ENCODE measurements at places on chromosomes 1 and 21.

- no peak for DNase-seq
Observed at GRCh38 chr1:110084227-110085078, 14.0 kb upstream of the ALX3 start.

DNA sequence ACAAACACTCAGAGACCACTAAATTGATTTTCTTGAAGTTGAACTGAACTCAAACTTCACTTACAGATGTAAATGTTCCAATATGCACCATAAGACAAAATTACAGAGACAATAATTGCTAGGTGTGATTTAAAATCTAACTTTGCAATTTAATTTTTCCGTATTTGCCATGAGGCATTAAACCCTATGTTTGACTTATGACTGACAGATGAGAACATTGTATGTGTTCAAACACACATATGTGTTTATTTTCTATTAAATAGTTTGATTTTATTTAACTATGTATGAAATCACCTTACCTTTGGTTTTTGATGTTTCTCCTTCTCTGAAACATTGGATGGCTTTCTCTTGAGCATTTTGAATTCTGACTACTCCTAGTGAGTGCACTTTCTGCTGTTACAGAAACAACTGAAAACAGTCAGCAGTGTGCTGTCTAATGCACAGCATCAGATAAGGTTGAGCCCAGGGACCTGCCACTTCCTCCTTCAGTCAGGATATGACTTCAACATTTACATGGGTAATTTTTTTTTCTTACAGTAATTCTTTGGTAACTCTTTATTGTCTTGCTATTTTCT, at the start of gene SAMSN1:
SAMSN1 (minus strand) TSS at position 410 of the 575 bp plus-strand sequence; CDS start at position 356, 54 bp downstream.
- DNase-seq, result peak; percentile 38

DNA sequence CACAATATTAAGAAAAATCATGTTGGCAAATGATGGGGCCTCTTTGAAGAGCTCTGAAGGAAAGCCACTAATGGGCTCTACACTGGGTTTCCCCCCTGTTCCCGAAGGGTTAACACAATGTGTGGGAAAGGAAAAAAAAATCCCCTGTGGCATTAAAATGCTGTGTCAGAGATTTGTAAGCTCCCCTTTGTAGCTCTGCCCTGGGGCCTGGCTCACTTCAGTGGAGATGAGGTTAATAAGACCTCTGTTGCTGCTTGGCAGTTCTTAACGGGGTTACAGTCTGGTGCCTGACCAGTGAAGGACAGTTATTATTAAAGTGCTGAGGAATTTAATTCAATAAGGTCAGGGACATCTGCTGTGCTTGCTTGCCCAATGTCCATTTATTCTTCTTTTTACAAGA, 129.7 kb upstream of the UBE2U start:
- DNase-seq, result no peak

DNA sequence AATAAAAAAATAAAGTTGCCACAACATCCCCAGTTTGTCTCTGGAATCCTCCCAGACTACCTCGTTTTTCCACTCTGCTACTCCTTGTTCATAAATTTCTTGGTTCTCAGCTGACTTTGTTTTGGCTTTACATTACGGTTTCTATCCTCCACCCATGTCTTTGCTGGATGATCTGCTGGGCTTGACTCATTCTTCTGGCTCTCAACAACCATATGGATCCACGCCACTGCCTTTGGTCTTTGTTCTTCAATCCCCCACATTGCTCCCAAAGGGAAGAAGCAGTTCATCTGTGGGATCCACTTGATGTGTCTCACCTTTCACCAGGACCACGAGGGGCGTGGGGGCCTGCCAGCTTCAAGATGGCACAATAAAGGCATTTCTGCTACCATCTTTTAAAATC, 67.1 kb upstream of the NBL1 start:
- DNase-seq, result no peak

- no peak for DNase-seq
Observed at GRCh38 chr1:72845381-72845780, 563.0 kb upstream of the NEGR1 start.

- DNase-seq, result no peak
Observed at GRCh38 chr1:38044221-38045215, 2.1 kb downstream of the POU3F1 start.

- no peak for DNase-seq
Observed at GRCh38 chr1:77639056-77639455, 43.4 kb downstream of the ZZZ3 start.

DNA sequence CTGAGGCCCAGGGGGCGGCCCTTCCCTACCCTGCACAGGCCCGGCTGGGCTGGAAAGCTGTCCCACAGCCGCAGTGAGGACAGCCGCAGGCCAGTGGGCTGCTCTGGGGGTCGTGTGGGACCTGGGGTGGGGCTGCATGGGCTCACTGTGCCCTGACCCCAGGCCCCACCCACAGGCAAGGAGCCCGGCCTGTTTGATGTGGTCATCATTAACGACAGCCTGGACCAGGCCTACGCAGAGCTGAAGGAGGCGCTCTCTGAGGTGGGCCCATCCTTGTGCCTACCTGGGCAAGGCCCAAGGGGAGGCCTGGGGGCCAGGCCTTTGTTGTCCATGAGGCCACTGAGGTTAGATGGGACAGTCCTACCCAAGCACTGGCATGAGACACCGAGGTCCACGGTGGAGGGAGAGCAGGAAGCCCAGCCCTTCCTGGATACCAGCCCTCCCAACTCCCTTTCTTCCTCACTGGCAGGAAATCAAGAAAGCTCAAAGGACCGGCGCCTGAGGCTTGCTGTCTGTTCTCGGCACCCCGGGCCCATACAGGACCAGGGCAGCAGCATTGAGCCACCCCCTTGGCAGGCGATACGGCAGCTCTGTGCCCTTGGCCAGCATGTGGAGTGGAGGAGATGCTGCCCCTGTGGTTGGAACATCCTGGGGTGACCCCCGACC, 1.4 kb upstream of the GJC2 start:
- DNase-seq, result no peak

DNA sequence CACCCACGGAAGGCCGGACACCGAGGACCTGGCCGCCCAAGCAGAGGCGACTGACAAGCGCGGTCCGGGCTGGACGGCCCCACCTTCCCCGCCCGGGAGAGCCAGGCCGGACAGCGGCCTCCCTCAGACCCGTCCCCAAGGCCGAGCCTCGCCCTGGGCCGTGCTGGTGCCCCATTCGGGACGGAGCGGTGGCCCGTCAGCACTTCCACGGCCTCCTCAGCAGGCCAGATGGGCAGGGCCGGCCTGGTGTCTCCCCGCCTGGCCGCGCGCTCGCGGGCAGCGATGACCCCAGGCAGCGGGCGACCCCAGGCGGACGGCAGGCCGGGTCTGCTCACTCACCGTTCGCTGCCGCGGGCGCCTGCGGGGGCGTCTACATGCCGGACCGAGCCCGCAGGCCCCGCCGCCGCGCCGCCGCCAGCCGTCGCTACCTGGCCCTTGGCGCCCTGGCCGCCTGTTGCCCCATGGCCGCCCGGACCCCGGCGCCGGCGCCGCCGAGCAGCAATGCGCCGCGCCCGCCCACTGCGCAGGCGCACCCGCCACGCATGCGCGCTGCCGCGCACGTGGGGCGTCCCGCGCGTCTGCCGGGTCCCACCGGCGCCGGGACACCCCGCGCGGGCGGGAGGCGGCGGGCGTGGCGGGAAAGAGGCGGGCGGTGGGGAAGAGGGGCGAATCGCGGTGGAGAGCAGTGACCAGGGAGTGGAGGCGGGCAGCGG, at the start of gene NADK:
NADK (minus strand) TSS at position 521 of the 713 bp plus-strand sequence. CDS start 13,064 bp downstream, outside the sequence.
- DNase-seq, result peak; percentile 42

DNA sequence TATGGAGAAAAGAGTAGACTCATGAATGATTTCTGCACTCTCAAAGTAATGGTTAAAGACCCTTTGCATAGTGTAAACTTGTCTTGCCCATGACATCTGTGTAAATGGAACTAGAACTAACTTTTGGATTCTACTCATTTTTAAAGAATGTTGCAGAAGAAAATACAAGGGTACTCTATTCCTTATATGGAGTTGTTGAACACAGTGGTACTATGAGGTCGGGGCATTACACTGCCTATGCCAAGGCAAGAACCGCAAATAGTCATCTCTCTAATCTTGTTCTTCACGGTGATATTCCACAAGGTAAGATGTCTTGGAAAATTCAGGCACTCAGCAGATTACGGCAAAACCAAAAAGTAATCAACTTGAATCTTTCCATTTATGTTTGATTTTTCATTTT, 19.8 kb downstream of the CCT8 start:
- no peak for DNase-seq

GRCh38 chr1:3590139-3590763, 21.1 kb downstream of the MEGF6 start:
- no peak for DNase-seq

GRCh38 chr1:64754173-64754572, 9.3 kb downstream of the RAVER2 start:
- no peak for DNase-seq

DNA sequence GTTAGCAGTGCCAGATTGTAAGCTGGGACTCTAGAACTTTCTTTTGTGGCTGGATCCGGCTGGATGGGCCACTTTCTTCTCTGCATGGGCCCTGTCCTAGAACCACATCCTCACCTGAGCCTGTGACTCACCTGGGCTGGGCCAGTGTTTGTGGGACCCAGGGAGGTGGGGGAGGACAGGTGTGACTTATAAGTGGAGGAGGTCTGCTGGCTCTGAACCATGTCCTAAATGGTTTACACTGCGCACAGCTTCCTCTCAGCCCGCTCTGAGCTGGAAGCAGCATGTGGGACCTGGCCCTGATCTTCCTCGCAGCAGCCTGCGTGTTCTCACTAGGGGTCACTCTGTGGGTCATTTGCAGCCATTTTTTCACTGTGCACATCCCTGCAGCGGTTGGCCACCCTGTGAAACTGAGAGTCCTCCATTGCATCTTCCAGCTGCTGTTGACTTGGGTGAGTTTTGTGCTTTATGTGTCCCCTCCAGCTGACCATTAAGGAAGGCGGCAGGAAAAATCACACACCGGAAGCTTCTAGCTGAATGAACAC, at the start of gene AADACL3:
AADACL3 (plus strand) TSS at position 215 of the 542 bp plus-strand sequence; CDS start at position 282, 67 bp downstream.
- no peak for DNase-seq

DNA sequence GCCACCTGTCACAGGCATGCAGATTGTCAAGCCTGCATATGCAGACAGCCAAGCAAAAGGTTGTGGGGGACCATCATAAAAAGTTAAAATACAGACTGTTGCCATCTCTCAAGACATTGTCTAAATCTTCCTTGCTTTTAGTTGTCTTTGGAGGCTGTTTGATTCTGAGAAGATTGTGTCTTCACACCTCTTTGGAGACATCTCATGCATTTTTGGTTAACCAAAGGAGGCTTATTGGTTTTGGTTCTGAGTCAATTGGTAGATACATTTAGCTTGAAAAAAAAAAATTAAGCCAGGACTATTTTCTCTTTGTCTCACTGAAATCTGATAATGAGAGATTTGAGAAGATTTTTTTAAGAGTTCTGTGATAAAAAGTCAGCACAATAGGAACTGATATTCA, 217.6 kb downstream of the LYPLAL1 start:
- no peak for DNase-seq

GRCh38 chr1:215475796-215476481, 91.2 kb upstream of the KCTD3 start:
- no peak for DNase-seq

- DNase-seq, result no peak
Observed at GRCh38 chr1:240274569-240274968, 182.9 kb downstream of the FMN2 start.

- no peak for DNase-seq
Observed at GRCh38 chr1:28577738-28578536, 14.1 kb upstream of the RAB42 start.

GRCh38 chr1:239725933-239726332, 339.6 kb downstream of the CHRM3 start:
- DNase-seq, result no peak

- no peak for DNase-seq
Observed at GRCh38 chr1:31005617-31006166, 59.8 kb downstream of the PUM1 start.

DNA sequence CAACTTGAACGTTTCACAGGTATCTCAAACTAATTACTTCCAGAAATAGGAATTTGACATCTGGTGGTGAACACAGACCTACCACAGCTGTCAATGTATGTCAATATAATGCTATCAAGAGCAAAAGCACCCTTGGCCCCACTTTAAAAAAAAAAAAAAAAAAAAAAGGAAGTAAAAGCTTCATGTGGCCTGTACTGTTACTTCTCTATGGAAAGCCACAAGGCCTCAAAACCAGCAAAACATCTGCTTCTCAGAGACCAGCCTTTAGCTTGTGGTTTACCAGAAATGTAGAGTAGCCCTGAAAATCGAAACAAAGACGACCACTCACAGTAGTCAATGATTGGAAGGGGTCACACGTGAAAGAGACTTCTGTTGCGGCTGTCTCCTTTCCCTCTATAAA, 109.6 kb downstream of the SLC45A1 start:
- no peak for DNase-seq

GRCh38 chr1:52558941-52559340, 6.0 kb upstream of the TUT4 start:
- no peak for DNase-seq
